ENCODE measurements at places on chromosomes 16 and 17.

DNA sequence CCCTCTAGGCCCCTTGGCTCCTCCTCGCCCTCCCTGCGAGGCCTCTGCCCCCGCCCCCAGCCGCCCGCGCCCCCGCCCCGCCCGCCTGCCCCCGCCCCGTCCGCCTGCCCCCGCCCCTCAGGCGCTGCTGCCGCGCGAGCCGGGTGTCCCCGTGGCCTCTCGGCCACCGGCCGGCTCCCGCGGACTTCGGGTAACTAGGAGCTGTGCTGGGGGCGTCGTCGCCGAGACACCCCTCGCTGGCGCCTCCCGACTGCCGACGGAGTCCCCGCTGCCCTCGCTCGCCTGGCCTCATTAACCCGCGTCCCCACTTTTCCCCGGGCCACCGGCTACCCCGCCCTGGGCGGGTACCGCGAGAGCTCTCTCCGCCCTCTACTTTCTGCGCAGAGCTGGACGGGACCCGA is at the start of gene TLCD1:
TLCD1 (minus strand) TSS at position 8 of the 401 bp plus-strand sequence. CDS start 136 bp downstream, outside the sequence.
- peak; percentile 93 for DNase-seq

DNA sequence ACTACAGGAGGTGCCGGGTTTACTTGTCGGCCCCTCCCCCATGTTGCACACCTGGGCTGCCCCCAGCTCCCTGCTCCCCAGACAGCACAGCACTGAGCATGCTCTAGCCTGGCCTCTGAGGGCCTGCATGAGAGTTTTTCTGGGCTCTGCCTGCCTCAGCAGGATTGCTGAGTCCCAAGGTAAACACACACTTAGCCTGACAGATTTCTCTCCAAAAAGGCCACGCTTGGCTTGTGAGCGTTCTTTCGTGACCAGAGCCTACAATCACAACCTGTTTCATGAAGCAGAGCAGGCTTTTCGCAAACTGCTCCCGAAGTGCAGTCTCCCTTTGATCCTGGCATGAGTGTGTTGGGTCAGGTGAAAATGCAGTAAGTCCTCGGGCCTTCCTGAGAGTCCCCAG is 9.8 kb upstream of the CD300E start:
- no peak for DNase-seq

DNA sequence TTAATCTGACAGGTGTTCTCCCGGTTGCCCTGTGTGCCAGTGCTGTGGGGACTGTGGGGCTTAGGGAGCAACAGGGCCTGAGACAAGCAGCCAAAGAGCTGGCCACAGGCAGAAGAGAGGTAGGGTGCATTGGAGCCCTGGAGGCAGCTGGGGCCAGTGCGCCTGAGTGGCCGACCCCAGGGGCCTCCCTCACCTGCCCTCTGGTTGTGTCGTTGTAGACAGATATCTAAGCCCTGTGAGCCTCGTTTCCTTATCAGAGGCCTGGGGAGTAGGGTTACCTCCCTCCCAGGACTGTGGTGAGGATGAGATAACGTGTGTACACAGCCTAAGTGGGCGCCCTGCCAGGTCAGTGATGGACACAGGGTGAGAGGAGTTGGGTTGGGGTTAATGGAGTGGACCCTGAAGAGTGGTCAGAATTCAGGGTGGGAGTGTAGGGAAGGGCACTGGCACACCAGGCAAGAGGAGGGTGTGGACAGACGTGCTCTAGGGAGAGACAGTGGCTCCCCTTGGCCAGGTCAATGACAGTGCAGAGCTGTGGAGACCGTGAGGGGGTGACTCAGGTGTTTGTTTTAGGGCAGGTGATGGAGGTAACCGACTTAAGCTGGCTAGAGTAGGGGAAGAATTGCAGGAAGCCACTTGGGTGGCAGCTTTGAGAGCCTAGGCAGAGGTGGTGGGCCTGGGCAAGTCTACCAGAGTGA is 3.4 kb downstream of the NARF start:
- no peak for DNase-seq

- DNase-seq, result no peak
These were observed 53.8 kb upstream of the LYRM9 start for GRCh38 chr17:27947005-27947406.

DNA sequence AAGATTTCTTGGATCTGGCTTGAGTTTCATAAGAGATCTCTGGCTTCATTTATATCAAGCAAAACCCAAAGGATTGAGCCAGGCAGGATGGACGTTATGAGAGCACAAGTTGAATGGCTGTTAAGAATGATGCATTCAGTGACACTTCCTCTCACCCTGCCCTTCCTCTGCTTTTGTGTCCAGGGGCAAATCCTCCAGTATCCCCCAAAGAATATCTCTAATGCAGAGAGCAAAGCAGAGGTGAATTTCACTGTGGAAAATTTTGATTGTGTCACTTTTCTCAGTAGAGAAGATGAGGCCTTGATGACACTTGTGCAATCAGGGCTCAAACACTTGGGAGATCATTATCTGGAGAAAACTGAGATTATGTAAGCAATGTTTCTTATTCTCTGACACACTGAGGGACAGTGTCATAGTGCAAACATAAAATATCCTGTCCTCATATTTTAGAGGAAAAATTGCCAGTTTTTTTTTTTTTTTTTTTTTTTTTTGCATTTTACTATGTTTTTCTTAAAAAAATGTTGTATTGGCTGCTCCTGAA is 25.3 kb downstream of the MARCHF10 start:
- DNase-seq, result no peak

All from AG08396 (cell line).